ENCODE measurements at places on chromosomes 3 and 15.

- no peaks in the 10 kb centered on the region for H3K4me1 ChIP-seq
- DNase-seq = no peak
- H3K4me3 ChIP-seq = no peak overlapping the region
Measured at GRCh38 chr3:114608293-114608692, 314.5 kb downstream of the TIGIT start.

DNA sequence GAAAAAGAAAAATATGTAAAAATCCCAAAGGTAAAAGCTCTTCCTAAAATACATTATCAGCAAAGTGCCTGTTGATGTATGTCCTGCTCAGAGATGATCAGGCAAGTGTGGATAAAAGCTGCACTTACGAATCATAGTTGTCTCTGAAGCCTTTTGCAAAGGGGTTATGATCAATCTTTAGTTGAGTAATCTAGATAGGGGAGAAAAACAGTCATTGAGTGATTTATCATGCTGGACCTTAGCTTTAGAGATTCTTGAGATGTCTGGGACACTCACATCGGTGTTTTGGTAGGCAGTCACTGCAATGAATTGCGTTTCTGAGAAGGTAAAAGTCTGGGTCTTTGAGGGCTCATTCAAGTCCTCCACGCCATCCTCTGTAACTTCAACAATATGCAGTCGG is 3.7 kb downstream of the EOMES start:
- no peak overlapping the region for H3K4me3 ChIP-seq
- no peak overlapping the region for H3K27ac ChIP-seq
- H3K27me3 ChIP-seq = peaks cover 16% of the 10 kb centered on the region

DNA sequence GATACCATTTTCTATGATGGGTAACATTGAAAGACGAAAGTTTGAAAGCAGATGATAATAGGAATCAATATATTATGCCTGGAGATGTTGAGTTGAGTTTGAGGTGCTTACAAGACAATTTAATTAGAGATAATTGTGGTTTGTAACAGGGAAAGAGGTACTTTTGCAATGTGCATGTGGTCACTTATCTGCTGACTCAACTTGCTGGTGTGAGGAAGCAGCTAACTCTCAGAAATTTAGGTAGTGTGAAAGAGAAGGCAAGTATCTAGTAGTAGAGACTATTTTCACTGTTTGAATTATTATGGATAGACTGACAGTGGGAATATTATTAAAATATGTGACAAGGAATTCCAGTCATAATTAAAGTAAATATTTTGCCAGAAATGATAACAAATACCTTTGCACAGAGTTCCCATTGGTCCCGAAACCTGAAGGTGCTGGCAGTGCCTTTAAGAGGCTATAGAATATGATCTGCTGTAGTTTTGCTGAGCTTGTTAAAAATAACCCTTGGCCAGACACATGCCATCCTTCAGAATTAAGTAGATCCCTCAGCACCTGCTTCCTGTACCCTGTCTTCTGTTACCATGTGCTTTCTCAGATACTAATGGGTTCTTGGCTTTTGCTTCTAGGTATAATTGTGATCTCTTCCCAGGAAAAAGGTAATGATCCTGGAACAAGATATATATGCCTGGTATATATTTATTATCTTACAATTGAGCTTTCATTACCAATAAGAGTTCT is 315.9 kb downstream of the BCHE start:
- no peaks in the 10 kb centered on the region for H3K27me3 ChIP-seq
- H3K36me3 ChIP-seq = no peaks in the 10 kb centered on the region
- no peak overlapping the region for H3K4me3 ChIP-seq
- H3K27ac ChIP-seq = no peak overlapping the region

DNA sequence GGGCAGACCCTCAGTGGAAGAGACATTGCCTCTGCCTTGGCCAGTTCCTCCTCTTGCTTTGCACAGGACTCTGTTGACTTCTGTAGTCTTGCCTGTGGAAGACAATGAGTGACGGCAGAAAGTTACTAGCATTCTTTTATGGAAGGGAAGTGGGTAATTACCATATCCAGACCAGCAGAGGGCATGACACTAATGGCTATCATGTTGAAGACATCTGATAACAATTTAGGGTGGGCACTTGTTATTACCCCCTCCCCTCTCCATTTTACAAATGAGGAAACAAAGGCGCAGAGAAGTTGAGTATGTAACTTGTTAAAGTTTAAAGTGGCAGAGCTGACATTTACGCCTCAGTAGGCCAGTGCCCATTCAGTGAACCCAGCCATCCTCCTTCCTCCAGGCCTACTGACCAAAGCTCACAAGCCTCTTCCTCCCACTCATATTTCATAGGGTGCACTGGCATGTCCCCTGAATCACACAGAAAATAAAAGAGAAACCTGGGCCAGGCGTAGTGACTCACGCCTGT is 48.2 kb upstream of the FMN1 start:
- H3K4me1 ChIP-seq = no peaks in the 10 kb centered on the region
- no peak for DNase-seq
- H3K4me3 ChIP-seq = no peak overlapping the region
- H3K27ac ChIP-seq = no peak overlapping the region
- no peaks in the 10 kb centered on the region for H3K27me3 ChIP-seq

DNA sequence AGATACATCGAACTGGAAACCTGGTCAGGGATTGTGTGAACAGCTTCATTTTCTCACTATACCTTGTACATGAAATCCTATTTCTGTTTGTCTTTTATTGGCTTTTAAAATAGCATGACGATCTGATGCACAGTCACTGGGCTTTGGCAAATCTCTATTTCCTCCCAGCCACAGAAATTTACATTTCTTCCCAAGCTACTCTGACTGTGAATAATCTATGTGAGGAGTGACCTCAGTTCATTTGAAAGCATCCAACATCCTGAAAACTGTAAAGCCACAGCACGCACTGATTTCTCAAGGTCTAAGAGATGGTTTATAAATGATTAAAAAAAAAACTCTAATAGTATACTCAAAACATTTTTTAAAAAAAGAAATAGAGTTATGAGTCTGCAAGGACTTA is 450.3 kb downstream of the IL5RA start:
- no peak for DNase-seq
- H3K4me3 ChIP-seq = no peak overlapping the region
- H3K27me3 ChIP-seq = no peaks in the 10 kb centered on the region
- H3K4me1 ChIP-seq = peaks cover 18% of the 10 kb centered on the region

- DNase-seq = no peak
- H3K4me3 ChIP-seq = no peak overlapping the region
- no peak overlapping the region for H3K27ac ChIP-seq
- H3K36me3 ChIP-seq = no peaks in the 10 kb centered on the region
- no peaks in the 10 kb centered on the region for H3K27me3 ChIP-seq
Measured at GRCh38 chr15:63362885-63363284, 18.8 kb downstream of the CA12 start.

DNA sequence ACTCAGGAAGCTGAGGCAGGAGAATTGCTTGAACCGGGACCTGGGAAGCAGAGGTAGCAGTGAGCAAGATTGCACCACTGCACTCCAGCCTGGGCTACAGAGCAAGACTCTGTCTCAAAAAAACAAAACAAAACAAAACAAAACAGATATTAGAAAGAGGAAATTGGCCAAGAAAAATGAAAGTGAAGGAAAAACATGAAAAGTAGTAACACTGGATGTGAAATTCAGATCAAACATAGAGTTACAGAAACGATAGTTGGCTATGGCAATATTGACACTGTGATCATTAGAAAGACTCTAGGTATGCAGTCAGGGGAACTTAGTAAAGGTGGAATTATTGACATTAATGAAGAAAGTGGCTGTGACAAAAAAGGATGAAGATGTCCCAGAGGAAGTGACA is 13.2 kb upstream of the TIPARP start:
- no peaks in the 10 kb centered on the region for H3K27me3 ChIP-seq
- DNase-seq = no peak
- H3K4me3 ChIP-seq = no peak overlapping the region

- H3K27ac ChIP-seq = no peak overlapping the region
- no peak overlapping the region for H3K4me3 ChIP-seq
- H3K27me3 ChIP-seq = no peaks in the 10 kb centered on the region
- DNase-seq = no peak
Measured at GRCh38 chr3:27963519-27963918, 241.4 kb upstream of the EOMES start.

GRCh38 chr3:58214484-58215316 is 3.9 kb upstream of the DNASE1L3 start:
- DNase-seq = no peak
- no peaks in the 10 kb centered on the region for H3K27me3 ChIP-seq
- H3K27ac ChIP-seq = no peak overlapping the region
- H3K4me1 ChIP-seq = peaks cover 5% of the 10 kb centered on the region
- no peaks in the 10 kb centered on the region for H3K36me3 ChIP-seq
- no peak overlapping the region for H3K4me3 ChIP-seq

DNA sequence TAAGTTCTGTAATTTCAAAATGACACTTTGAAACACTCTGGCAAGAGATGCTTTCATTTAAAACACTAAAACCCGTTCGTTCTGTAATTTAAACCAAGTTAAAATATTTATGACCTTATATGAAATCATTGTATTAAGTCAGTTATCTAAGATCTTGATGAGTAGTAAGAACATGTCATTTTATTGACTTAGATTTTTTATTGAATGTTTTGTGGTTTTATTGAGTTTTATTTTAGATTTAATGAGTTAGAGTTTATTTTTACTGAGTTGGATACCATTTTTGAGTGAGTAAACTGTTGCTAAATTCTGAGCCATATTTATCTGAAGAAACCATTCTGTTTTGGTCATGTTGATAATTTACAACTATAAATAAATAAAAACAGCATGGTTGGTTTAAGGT is 94.3 kb downstream of the PPARG start:
- no peak overlapping the region for H3K27ac ChIP-seq
- H3K36me3 ChIP-seq = no peaks in the 10 kb centered on the region
- DNase-seq = no peak
- H3K4me1 ChIP-seq = no peaks in the 10 kb centered on the region

DNA sequence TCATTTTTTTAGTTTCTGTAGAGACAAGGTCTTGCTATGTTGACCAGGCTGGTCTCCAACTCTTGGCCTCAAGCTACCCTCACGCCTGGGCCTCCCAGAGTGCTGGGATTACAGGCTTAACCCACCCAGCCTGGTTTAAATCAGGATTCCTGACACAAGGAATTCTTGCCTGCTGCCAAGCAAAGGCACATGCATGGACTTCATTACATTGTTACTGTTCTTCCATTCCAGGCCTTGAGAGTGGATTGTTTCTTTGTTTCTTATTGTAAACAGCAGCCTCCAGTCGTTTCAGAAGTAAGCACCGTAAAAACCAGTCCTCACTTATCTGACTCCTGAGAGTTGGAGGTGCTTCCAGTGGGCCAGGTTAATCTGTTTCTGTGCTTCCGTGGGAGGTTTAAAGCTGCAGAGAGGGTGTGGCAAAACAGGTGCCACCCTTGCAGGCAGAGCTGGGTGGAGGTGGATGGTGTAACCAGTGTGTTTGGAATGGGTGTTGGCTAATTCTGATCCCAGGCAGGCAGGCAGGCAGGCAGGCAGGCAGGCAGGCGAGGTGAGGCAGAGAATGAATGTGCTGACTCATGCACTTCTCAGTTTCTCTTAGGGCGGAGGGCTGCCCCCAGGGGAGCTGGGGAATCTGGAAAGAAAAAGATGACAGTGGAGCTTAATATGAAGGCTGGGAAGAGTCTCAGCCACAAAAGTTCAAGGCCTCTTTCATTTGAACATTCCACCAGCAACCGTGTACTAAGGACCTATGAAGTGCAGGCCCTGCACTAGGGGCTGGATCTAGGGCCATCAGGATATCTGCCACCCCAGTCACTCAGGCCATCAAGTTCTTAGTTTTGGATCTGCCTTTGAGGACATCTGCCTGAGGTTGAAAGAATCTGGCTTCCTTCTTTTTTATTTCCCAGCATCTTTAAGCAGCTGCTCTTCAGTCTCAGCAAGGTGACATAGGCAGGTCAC is 37.0 kb upstream of the CDCP1 start:
- no peak overlapping the region for H3K27ac ChIP-seq
- H3K36me3 ChIP-seq = no peaks in the 10 kb centered on the region
- DNase-seq = no peak
- H3K27me3 ChIP-seq = no peaks in the 10 kb centered on the region
- no peak overlapping the region for H3K4me3 ChIP-seq
- no peaks in the 10 kb centered on the region for H3K4me1 ChIP-seq

DNA sequence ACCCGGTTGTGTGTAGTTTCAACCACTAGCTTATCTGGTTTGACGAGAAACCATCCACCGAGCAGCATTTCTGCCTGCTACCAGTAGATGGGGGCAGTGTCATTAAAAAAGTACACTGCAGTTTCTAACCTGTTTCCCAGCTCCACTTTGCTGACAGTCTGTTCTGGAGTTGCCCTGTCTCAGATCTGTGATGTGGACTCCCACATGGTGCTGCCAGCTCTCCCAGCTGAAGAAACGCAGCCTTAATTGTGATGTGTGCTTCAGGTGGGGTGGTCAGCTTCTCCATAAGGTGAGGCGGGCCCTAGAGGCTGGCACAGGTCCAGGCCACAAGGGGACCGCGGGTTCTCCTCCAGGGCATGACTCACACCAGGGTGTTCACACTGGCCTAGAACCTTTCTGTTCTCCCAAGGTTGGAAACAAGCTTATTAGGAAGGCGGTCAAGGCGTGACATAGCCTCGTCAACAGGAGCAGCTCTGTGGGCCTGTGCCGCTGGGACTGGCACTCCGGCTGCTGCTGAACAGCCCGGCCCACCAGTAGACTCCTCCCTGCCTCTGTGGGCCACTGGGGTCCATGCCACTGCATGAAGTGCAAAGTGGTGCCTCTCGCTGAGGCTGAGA is 2.9 kb upstream of the FAM43A start:
- H3K4me1 ChIP-seq = peaks cover 33% of the 10 kb centered on the region
- peak overlapping the region; percentile 26 for H3K4me3 ChIP-seq
- no peak overlapping the region for H3K27ac ChIP-seq
- no peaks in the 10 kb centered on the region for H3K36me3 ChIP-seq
- no peak for DNase-seq

DNA sequence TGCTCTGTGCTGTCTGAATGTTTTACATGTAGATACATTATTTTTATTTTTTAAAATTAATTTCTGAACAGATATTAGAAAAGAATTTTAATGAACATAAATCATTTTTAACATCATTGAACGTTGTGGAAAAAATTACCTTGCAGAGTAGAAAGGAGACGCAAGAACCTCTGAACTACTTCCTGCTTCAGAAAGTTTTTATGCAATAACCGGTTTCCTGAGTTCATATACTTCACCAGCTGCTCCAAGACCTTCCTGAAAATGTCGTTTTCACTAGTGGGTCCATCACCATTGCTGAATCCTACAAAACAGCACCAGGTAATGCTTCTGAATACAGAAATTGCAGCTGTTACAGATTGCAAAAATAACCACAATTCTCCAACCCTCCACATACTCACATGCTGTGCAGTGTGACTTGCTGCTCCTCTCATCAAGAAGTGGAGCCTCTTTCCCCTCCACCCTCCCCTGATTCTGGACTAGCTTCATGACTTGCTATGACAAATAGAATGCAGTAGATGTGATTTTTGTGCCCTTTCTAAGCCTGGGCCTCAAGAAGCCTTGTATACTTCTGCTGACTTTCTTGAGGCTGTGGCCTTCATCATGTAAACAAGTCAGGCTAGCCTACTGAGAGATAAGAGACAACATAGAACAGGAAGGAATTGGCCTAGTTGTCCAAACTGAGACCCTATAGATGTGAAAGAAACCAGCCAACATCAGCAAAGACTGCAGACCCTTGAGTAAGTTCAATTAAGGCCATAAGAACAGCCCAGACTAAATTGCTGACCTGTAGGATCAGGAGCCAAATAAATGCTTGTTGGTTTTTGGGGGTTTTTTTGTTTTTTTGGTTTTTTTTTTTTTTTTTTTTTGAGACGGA is 80.4 kb downstream of the TRANK1 start:
- no peak for DNase-seq
- no peak overlapping the region for H3K4me3 ChIP-seq
- H3K27me3 ChIP-seq = no peaks in the 10 kb centered on the region
- peaks cover 3% of the 10 kb centered on the region for H3K36me3 ChIP-seq
- H3K4me1 ChIP-seq = no peaks in the 10 kb centered on the region

- H3K4me1 ChIP-seq = peaks cover 4% of the 10 kb centered on the region
- H3K27me3 ChIP-seq = no peaks in the 10 kb centered on the region
- H3K36me3 ChIP-seq = no peaks in the 10 kb centered on the region
- no peak overlapping the region for H3K4me3 ChIP-seq
- H3K27ac ChIP-seq = no peak overlapping the region
Measured at GRCh38 chr15:51311510-51311909, 26.9 kb downstream of the CYP19A1 start.
